Activated CD8-positive, alpha-beta memory T cell treated with anti-CD3 and anti-CD28 coated beads, Interleukin-2, amount 10 ng/mL, durations not matched to agents 7 days and 5 days (primary cell): ENCODE measurements at places on chromosomes 3 and 15. TPM values are rescaled to one million over a fixed set of nuclear protein-coding genes. Genes with fewer than 3 reads are reported as not detected.
A peak's percentile ranks its signal among the peaks of the same experiment; 100 is the strongest.

DNA sequence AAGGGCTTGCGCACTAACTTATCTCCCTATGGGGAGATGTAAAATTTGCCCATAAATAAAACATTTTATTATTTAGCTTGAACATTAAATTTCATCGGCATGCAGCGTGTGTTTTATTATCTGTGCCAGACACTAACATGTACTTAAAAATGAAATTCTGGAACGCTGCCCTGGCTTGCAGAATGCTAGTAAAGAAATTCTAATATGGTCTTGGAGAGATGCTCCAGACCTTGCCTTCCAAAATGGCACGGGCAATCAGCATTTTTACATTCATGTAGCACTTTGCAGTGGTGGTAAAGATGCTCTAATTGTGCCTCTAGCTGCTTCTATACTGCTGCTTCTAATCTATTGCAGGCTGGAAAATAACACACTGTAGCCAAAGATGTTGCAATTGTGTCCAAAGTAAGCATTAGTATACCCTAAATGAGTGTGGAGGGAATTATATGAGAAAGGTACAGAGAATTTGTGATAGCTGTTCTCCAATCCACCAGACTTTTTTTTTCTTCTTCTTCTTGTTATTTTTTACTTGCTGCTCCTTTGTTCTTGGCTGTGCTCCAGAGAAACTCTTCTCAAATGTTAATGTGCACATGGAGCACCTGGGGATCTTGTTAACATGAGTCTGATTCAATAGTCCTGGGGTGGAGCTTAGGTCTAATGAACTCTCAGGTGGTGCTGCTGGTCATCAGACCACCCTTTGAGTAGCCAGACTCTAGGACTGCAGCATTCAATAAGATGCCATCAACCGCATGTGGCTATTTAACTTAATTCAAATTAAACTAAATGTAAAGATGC lies 47.3 kb downstream of the CRABP1 start:
- DNase-seq, result no peak

DNA sequence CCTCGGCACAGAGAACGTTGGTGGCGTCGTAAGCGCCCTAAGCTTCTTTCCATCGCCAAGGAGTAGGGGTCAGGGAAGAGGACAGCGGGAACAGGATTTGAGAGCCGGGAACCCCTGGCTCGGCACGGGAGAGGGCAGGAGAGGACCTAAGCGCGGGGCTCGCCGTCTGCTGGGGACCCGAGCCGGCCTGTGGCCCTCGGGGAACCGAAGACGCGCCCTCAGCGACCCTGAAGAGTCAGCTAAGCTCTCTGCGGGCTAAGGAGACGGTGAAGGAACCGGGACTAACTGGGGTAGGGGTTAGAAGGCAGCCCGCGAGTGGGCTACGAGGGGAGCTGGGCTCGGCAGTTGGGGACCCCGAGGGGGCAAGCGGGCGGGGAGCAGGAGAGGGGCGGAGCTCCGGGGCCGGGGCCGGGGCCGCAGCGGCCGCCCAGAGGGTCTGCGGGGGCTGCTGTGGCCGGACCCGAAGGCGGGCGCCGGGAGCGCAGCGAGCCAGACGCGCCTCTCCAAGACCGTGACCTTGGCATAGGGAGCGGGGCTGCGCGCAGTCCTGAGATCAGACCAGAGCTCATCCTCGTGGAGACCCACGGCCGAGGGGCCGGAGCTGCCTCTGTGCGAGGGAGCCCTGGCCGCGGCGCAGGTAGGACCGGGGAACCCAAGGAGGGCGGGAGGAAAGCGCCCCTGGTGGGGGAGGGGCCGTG lies 574 bp downstream of the CASR start:
- no peak for DNase-seq

CFAP20DC gene
- 1.4 TPM for total RNA-seq

GRCh38 chr15:88029696-88030095 lies 226.8 kb downstream of the NTRK3 start:
- DNase-seq, result no peak

PLA1A gene
- not detected for total RNA-seq

- DNase-seq, result no peak
These were observed 5.2 kb downstream of the ANAPC13 start for GRCh38 chr3:134480546-134480945.

DNA sequence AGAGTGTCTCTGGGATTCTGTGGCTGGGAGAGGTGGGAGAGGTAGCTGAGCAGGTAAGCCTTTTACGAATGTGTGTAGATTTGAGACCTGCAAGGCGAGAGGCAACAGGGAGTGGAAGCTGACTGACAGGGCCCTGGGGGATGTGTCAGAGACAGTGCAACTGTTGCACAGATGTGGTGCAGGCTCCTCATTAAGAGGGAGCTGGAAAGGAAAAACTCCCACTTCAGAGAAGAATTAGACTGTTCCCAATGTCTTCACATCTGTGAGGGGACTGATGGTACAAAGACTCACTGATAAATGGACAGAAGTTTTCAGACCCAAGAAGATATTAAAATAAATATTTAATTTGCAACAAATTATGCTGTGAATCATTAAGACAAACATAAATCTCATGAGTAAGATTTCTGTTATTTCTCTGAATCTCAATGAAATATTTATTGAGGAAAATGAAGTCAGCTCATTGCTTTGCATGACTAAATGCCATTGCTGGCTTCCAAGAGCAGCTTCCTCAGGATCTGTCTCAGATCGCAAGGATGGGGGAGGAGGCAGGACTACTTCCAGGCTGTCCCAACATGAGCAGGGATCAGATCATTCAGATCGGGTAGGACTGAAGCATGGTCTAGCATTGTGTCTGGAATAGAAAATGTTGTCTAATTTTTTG lies 127.3 kb upstream of the ROPN1 start:
- no peak for DNase-seq

GRCh38 chr3:150703299-150703755 lies 393 bp downstream of the ERICH6 start:
- DNase-seq, result peak; percentile 67

- DNase-seq, result no peak
These were observed 99.7 kb upstream of the LRRC3B start for GRCh38 chr3:26522919-26523318.
